ENCODE measurements at places on chromosomes 12 and 14.

GRCh38 chr12:78331753-78332152 is 501.1 kb downstream of the NAV3 start:
- DNase-seq = no peak

GRCh38 chr12:64779354-64779974 is 20.3 kb upstream of the GNS start:
- no peak for DNase-seq

DNA sequence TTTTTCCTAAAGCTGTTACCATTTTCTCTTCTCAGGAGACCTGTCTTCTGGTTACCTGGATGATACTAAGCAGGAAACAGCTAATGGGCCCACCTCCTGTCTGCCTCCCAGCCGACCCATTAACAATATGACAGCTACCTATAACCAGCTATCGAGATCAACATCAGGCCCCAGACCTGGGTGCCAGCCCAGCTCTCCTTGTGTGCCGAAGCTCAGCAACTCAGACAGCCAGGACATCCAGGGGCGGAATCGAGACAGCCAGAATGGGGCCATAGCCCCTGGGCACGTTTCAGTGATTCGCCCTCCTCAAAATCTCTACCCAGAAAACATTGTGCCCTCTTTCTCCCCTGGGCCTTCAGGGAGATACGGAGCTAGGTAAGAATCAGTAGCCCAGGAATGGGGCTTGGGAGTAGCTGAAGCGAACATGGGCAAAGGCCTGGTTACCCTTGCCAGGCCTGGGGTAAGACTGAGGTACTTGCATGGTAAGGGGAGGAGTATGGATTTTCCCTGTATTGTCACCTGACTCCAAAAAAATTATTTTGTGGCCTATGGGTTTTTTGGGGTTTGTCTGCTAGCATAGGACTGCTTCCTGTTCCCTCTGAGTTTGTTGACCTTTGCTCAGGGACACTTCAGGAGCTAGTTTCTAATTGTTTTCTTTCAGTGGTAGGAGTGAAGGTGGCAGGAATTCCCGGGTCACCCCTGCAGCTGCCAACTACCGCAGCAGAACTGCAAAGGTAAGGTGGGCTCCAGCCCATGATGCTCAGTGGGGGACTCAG is 26.6 kb downstream of the TRAFD1 start:
- DNase-seq = no peak

DNA sequence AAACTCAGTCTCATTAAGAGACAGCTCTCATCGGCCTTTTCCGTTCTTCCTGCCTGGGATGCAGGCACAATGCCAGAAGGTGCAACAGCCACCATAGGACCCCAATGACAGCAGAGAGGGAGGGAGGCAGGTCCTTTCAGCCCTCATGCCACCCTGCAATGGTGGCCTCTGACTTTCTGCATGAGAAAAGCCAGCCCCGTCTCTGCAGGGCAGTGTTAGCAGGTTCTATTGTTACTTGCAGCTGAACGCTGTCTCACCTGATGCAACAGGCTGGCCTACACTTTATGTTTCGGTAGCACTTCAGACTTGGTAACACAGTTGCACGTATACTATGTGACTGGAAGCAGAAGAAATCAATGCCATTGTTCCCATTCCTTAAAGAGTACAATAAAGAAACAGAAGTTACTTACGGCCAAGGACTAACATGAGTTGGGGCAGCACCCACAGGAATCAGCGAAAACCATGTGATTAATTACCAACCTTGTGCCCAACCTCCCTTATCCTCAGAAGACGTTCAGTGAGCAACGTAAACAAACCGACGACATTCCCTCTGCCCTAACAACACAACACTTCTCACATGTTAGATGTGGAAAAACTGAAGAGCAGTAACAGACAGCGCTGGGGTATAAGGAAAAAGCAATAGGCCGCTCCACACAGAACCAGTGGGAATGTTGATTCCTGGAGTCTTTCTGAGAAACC is 102.1 kb downstream of the RIMBP2 start:
- DNase-seq = no peak

DNA sequence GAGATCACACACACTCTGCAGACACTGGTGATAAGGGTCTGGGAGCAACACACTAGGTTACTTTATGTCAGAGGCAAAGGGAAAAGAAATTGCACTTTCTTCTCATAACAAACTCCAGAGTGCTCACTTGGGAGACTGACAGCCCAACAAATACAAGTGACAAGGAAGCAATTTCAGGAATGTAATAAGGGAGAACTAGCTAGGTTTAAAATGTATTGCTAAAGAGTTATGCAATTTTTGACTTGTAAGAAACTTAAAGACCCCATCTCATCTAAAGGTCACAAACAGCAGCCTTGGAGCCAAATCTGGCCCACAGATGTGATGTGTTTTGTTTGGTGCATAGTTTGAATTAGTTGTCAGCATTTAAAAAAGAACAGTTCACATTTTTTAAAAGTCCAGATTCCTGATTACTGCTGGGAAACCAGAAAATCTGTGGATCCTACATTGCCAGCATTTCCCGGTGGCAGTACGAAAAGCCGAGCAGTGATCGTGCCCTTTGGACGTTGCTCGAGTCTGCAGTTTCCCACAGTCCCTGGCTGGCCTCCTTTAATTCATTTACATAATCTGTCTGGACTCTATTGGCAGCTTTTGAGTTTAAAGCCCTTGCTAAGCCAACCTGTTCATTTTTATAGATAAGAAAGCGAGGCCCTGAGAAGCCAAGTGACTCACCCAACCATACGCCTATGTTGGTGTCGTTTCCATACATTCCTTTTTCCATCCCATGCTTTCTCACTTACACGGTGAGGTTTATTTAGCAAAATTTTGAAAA is 42.0 kb upstream of the ETV6 start:
- DNase-seq = no peak

DNA sequence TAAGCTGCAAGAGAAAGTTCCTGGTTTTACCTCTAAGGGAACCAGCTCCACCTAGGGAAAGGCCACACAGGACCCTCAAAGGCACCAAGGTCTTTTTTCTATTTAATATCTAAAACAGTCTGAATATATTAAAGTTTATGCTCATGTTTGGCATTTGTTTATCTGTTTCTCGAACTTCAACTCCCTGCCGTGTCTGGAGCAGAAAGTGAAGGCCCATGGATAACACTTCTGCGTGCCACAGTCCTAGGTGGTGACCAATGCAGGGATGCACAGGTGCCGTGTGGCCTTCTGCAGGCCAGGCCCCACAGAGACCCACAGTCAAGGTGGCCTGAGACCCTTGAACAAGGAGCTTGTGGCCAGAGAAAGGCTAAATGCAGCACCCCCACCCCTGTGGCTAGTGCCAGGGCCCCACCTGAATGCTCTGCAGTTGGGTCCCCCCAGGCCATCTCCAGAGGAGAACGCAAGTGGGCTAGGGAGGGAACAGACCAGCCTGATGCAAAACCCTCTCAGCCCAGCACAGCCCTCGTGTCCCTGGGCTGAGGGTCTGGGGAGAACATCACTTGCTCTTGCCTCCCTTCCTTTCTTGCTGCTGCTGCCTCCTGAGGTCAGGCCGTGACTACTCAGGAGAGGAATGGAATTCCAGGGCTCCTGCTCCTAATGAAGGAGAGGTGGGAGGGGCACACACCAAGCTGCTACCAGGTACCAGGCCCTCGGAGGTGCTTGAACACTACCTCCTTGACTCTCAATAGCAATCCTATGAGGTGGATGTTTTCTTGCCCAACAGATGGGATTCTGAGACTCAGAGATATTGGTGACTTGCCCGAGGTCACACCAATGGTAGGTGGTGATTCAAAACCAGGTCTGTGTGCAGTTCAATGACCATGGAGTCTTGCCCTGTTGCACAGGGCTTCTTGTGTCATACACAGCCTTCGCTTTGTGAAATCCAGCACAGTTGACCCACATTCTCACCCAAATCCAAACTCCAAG is 45.4 kb downstream of the PSMA6 start:
- no peak for DNase-seq

GRCh38 chr12:7678744-7679143 is 13.0 kb upstream of the APOBEC1 start:
- no peak for DNase-seq

GRCh38 chr14:76765461-76765931 is 4.2 kb downstream of the VASH1 start:
- DNase-seq = no peak

GRCh38 chr12:97167598-97167997 is 260.5 kb downstream of the NEDD1 start:
- no peak for DNase-seq

DNA sequence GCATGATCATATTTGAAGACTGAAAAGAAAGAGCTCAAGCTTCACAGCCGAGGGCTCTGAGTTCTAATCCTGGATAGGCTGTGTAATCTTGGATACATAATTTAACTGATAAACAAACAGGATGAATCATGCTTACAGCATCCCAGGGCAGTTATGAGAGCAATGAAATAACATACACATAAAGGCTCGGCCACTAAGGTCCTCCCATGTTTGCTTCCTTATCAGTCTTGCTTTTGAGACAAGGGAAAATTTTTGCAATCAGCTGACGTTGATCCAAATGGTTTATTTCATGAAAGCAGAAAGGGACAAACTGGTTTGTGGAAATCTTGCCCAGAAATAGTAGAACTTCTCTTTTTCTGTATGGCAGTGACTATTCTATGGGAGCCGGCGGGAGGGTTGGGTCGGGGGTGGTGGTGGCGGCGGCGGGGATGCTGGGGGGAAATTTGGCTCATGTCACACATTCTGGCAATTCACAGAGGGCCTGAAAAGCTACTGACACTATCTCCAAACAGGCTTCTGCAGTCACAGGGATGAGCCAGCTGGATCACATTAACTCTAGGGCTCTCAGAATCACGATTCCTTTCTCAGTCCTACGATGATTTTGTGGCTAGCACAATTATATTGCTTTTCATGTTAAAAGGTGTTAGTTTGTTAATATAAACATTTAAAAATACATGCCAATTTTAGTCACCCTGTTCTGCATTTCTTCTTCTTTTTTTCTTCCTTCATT is 124.5 kb downstream of the SLC8A3 start:
- DNase-seq = no peak

- no peak for DNase-seq
Observed at GRCh38 chr12:85872497-85873091, 1.5 kb upstream of the NTS start.

GRCh38 chr12:62396750-62397149 is 69.9 kb upstream of the MON2 start:
- no peak for DNase-seq

DNA sequence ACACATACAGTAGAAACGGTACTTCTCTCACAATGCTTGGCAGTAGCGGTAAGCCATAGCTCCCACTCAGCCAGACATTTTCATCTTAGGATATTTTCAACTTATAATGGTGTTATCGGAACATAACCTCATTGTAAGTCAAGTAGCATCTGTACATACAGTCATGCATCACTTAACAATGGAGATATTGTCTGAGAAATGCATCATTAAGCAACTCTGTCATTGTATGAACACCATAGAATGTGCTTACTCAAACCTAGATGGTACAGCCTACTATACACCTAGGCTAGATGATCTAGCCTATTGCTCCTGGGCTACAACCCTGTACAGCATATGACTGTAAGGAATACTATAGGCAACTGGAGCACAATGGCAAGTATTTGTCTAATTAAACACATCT is 40.8 kb downstream of the RPS6KA5 start:
- DNase-seq = no peak

- no peak for DNase-seq
Observed at GRCh38 chr14:94370524-94370910, 17.9 kb downstream of the SERPINA1 start.

DNA sequence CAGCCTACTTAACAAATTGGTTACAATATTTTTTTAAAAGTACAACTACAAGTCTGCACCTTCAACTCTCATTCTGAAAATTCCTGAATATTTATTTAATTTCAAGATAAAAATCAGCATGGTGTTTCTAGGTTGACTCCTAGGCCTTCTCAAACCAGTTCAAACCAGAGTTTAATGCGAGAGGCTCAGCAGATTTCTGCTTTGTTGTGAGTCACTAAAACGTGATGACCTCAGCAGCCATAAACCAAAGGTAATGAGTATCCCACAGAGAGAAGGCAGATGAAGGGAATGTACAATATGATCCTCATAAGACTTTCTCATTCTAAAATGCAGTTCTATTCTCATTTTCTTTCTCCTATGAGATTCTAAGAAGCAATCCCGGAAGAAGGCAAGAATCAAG is 1.5 kb downstream of the PRDM4 start:
- DNase-seq = no peak

- DNase-seq = no peak
Observed at GRCh38 chr12:102433304-102433703, 47.1 kb downstream of the IGF1 start.

GRCh38 chr12:45284096-45284901 is 68.4 kb downstream of the ANO6 start:
- DNase-seq = no peak

GRCh38 chr12:13023811-13024530 is 20.2 kb upstream of the FAM234B start:
- no peak for DNase-seq

GRCh38 chr12:57734591-57734990 is 4.0 kb downstream of the AGAP2 start:
- no peak for DNase-seq

DNA sequence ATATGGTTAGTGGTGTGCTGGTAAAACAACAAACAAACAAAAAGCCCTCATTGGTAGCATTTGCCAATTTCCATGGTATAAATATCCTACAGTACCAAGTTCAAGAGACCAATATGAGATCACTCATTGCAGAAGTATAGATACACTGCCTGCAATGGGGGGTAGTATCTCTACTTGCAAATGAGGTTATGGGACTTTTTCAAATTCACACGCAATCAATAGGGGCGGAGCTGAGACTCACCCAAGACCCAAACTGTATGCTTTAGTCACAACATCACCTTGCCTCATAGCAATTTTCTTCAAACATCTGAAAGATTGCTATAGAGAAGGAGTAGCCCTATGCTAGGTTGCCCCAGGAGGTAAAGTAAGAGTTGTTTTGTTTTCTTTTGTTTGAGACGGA is 93.7 kb downstream of the VCPKMT start:
- DNase-seq = no peak

DNA sequence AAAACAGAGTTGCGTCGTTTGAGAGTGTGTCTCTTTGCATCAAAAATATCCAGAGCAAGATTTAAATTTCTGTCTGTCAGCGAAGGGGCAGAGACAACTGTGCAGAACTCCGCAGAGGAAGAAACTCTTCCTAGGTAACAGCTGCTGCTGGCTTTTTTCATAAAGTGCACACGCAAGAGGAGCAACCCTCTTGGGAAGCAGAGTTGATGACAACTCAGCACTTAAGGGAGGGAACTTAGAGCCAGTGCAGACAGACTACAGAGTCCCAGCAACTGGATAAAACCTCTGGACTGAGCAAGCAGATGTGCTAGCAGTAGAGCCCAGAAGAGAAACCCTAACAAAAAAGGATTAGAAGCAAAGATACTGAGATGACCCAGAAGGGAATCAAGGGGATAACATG is 337.1 kb downstream of the PCNX1 start:
- no peak for DNase-seq

- DNase-seq = no peak
Observed at GRCh38 chr14:85041618-85042017, 488.3 kb upstream of the FLRT2 start.

GRCh38 chr12:120115692-120116440 is 687 bp downstream of the RAB35 start:
- DNase-seq = no peak

DNA sequence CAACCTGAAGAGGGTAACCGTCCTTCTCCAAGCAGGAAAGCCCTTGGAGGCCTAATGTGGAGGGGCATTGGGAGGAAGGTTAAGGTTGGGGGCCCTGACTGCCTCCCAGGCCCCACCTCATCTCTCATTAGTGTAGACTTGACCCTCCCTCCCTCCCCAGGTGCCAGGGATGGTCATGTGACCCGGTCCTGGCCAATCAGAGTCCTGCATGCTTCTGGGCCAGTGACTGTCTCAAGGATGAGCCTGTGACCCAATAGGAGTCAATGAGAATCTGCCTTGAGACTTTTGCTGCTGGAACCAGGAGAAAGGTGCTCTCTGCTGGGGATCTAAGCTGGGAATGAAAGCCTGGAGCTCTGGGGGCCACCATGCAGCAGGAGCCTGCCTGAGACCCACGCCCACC is 70.8 kb downstream of the NCOR2 start:
- DNase-seq = no peak
